ENCODE measurements at places on chromosomes 13 and 19.

DNA sequence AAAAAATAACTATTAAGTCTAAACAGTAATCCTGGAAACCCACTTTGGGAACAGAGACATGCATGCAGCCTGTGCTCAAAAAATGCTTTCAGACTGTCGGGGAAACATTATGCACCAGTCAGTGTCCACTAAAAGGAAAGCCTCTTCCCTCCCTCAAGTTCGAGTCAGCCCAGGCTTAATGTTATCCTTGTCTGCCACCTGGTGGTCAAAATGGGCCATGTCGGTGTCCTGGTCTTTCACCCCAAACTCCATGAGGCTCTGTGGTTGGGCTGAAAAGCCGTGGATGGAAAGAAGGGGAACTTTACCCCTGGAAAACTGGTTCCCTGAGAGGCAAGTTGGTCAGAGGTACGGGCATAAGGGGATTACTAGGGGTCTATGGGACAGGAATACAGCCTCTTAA, 88.4 kb upstream of the ZNF492 start:
- peak; percentile 19 for DNase-seq

- no peak for DNase-seq
Measured at GRCh38 chr19:48969276-48970138, 4.4 kb downstream of the FTL start.

GRCh38 chr13:19185865-19186645, 4.4 kb upstream of the TUBA3C start:
- DNase-seq = no peak

DNA sequence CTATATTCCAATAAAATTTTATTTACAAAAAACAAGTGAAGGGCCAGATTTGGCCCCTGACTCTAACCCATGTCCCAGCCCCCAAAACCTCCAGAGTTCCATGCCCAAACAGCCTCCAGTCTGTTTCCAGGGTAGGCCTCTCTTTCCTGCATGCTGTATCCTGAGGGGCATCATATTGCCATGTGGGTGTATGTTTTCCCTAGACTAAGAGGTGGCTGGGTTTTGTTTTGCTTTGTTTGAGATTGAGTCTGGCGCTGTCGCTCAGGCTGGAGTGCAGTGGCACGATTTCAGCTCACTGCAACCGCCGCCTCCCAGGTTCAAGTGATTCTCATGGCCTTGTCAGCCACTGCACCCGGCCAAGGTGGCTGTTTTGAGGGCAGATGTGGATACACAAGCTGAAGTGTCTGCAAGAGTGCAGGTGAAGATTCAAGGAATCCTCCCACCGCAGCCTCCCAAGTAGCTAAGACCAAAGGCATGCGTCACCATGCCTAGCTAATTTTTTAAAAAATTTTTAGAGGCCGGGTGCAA, 23.6 kb upstream of the LSM14A start:
- no peak for DNase-seq

GRCh38 chr13:41854758-41855157, 106.2 kb downstream of the VWA8 start:
- DNase-seq = no peak

DNA sequence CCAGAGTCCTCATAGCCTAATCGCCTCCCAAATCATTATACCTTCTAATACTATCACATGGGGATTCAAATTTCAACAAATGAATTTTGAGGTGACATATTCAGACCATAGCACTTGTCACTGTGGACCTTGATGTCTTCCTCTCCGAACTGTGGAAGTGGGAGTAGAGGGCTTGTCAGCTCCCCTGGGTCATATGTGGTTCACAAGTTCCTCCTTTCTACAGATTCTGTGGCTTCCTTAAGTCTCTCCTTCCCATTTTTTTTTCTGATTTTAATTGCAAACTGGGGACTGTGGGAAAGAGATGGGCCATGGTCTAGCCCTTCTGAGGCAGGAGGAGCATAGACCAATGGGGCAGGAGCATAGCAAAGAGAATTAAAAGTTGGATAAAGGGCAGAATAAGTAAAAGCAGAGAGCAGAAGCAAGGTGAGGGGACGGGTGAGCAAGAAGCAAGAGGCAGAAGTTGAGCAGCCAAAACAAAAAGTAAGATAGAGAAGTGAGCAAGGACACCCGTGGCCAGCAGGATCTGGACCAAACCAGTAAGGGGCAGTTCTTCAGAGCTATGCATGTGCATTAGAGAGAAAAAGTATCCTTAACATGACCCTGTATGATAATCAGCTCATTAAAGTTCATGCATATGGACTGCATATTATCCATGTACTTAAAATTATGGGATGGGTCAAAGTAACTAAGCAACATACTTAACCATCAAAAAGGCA, 2.6 kb upstream of the SIGLEC7 start:
- no peak for DNase-seq

DNA sequence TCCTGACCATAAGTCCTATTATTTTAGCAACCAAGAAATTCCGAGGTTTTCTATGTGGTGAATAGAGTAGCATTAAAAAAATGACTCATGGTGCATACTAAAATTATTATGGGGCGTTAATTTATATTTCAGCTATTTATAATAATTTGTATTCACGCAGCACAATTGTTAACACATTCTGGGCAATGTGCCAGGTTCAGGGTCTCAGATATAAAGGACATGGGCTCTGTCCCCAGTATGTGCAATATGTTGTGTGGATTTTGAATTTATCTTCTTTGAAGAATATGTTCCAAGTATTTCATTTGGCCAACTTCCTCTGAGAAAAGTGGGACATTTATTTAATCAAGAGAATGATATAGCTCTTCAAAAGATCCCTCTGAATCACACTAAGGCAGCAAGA, 1434.7 kb upstream of the PRR20A start:
- DNase-seq = no peak

DNA sequence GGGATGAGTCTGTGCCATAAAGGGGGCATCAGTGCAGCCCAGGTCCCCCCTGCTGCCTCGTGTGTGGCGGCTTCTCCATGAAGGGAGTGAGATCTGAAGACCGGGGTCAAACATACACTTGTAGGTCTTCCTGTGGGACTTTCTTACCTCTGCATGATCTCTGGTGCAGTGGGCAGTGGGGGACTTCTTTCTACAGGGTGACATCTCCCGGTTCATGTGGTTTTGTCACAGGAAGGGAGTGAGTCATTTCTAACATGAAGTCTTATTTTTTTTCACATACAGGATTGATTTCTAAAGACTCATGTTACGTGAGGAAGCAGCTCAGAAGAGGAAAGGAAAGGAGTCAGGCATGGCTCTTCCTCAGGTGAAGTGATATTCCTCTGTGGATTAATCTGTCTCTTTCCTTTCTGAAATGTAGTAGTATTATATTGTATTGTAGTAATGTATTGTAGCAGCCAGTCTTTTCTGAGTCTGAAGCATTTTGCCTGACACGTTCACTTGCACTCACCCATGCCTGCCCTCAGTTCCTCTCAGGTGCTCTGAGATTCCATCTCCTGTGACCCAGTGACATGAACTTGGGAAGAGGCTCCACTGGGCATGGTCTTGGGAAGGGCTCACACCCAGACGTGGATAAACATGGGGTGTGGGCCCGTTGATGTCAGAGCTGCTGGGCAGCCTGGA, 15.7 kb downstream of the ZNF808 start:
- DNase-seq = no peak

- DNase-seq = no peak
Measured at GRCh38 chr13:44759384-44760360, 183.5 kb upstream of the TSC22D1 start.

DNA sequence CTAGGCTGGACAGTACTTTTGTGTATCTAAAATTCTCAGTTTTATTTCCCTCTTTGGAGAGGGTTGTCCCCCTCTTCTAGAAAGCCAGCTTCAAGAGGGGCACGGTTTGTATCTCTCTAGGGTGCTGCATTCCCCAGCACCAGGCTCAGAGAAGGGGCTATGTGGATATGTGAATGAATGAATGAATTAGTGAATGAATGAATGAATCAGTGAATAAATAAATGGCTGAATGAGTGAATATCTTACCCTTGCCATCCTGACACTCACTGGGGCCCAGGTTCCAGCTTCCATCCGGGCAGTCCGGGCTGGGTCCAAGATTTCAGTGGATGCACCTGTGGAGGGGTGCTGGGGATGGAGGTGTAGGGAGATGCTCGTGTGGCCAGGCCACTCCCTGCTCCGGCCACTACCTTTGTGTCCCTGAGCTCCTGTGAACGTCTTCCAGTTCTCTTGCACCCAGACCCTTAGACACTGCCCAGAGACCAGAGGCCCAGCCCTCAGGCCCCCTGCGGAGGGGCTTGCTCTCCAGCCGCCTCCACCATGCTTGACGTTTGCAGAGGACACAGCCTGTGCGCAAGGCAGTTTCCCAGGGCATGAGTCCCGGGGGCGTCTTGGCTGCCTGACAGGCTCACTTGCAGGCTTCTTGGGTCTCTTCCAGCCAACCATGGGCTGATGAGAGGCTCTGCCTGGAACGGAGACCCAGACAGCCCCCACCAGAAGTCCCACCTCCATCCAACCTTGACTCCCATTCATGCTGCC, 2.8 kb upstream of the KCNN1 start:
- DNase-seq = peak; percentile 13

GRCh38 chr19:4319067-4319718, 14.8 kb downstream of the FSD1 start:
- DNase-seq = no peak

DNA sequence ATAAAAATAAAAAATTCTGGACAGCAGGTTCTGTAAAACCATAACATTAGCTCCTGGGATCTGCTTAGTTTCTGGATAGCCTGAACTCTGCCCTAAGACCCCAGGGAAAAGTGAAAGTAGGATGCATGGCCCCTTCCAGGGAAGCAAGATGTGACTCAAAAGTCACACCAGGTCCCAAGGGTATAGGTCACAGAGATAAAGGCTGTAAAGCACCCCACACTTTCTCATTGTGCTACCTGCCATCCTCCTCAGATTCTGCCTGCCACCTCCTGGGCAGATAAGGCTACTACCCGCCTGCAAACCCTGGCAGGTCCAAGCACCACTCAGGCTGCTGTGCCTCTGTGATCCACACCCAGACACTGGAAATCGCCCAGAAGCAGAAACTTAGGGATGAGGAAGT, 20.6 kb downstream of the FFAR2 start:
- no peak for DNase-seq

DNA sequence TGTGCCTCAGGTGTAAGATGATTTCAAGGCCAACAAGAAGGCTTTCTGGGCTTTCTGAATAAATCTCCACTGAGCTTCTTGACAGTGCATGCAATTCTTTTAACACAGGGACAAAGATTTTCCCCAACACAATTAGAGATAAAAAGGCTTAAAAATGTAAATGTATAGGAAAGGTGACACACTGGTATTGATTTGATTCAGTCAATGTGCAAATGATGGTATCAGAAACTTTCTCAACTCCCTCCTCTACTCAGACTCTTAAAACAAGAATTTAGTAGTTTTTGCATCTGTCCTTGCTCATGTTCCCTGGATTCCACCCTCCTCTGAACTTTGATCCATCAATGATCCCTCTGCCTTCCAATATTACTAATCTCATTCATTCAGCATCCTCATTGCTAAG, 111.6 kb upstream of the FNDC3A start:
- DNase-seq = no peak

DNA sequence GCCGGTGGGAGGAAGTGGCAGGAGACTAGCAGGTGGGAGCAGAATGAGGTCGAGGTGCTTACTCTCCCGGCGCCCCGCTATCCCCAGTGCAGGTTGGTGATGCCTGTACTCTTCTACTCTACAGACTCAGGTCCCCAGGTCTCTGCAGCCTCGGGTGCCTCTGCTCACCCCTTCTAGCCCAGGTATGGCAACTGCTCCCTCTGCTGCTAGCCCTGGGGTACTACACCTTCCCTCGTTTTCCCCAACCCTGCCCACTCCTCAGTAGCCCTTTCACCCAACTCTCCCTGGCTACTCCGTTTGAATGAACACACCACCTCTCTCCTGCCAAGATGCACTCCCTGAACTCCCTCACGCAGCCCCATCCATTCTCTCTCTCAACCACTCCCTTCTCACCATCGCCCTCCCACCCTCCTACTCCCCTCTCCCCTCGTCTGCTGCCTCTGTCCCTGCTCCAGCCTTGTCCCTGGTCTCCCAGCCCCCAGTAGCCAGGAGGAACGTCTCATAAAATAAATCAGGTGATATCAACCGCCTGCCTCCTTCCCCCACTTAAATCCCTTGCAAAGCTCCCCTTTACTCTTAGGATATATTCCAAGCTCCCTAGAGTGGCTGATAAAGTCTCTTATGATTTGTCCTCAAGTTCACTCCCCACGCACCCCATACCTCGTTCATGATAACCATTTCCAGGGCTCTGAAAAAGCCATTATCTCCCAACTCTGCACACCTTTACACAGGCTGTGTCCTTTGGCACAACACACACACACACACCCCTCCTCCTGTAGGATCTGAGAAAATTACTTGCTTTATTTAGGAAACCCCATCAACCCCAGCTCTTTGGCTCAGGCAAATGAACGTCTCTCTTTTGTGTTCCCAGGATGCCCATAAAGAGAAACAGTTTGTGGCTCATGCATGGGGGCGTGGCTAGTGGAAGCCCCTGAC, 8.2 kb upstream of the MEIS3 start:
- DNase-seq = no peak

DNA sequence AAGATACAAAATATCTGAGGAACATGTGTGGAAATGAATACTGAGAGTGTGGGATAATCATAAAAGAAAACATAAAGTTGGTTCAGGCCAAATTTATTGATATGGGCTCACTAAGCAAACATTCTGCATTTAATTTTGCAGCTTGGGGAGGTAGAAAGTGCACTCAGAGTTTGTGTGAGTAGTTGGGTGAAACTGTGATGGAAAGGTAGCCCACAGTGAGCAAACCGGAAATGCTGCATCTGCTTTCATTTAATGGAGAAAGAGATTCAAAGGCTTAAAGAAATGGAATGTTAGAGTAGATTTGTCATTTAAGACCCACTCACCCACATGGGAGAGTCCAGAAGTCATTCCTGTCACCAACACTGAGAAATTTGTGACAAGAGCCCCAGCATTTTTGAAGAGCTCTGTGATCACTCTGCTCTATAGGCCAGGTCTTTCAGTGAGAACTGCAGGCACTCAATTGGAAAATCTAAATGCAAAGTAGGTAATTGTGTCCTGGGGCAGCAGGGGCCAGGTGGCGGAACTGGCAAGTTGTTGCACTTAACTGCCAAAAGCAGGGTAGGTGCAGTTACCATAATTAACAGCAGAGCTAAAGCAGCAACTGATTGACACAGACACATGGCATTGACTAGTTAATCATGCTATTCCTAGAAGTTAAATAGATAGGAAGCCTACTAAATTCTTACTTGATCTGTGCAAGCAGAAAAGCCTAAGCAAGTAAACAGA, 1228.3 kb upstream of the PCDH20 start:
- no peak for DNase-seq

DNA sequence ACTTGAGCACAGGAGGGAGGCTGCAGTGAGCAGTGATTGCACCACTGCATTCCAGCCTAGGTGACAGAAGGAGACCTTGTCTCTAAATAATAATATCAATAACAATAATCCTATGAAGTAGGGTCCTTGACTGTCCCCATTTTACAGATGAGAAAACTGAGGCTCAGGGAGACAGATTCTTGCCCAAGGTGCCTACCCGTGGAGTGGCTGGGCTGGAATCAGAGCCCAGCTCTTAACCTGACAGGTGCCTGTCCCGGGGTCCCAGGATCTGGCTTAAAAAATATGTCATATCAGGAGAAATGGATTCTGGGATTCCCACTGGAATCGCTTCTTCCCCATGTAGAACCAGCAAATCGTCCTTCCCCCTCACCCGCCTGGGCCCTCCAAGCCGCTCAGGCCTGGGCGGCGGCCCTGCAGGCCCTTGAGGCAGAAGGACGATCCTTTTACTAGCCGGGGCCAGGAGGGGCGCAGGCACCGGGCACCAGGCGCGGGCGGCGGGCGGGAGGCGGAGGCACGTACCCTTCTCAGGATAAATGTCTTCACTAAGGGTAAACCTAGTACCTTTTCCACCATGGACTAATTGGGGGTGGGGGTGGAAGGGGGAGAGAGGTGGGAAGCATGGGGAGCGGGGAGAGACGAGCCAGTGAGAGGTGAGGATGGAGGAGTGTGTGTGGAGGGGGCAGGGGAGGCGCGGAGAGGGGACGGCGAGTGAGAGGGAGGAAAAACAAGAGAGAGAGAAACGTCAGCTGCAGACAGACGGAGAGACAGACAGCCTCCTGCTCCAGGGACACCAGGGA, 60.6 kb downstream of the COLGALT1 start:
- no peak for DNase-seq
